ENCODE measurements at places on chromosomes 5 and 9. TPM values are rescaled to one million over a fixed set of nuclear protein-coding genes. Genes with fewer than 3 reads are reported as not detected.

Gene CCDC171
- 2.1 TPM for total RNA-seq

DNA sequence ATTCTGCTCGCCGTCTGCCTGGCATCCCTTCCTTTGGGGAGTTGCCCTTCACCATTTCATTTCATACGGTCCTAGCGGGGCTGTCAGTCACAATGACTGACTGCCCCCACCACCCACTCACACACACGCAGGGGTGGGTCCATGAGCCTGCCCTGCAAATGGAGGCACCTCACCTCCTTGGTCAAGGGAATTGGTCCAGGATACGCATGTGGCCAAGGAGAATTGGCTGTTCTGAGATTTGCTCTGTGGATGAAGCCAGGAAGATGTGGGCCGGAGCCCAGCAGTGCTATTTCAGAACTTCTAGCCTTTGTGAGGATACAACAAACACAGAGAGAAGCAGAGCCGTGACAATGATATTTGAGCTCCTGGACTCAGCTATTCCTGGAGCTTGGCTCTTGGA is 17.0 kb downstream of the C1QTNF2 start:
- DNase-seq: no peak

Gene MEIKIN
- total RNA-seq: not detected

Gene CA9
- 4.0 TPM for total RNA-seq

- DNase-seq: peak; percentile 98
These were observed 56.1 kb downstream of the MEF2C start for GRCh38 chr5:88826646-88827585.

GRCh38 chr5:6350277-6351090 is 27.9 kb downstream of the MED10 start:
- no peak for DNase-seq

DNA sequence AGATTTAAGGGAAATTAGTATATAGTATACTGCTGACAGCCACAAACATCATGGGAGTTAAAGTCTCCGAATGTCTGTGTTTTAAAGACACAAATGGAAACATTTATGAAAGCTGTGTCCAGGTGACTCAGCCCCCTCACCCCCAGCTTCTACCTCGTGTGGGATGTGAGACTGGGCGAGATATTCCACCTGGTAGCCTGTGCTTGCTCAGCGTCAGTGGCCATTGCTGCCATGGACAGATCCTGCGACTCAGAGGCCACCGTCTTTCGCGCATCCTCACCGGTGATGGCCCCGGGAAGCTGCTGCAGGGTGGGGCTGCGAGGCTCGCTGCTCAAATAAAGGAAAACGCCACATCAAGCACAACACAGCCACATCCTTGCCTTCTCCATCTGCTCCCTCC is 31.2 kb upstream of the EXOC3 start:
- DNase-seq: no peak

- DNase-seq: no peak
These were observed 28.2 kb upstream of the HAND1 start for GRCh38 chr5:154506049-154506715.

Gene HRH2
- total RNA-seq: 0.05 TPM

DNA sequence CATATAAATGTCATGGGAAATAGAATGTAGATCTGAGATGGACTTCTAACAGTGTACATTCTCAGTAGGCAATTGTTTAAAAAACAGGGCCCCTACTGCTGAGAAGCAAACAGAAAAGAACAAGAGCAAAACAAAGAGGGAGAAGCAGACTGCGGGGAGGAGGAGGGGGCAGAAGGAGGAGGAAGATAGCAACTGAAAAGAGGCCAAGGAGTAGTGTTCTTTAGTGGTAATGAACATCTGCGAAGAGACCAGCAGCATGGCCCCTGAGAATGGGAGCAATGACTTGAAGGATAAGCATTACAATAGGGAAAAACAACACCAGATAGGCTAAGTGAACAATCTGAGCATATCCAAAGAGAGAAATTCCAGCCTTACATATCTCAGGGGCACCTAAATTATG is 36.8 kb downstream of the HAPLN1 start:
- no peak for DNase-seq

GRCh38 chr5:113503146-113503545 is 10.3 kb upstream of the YTHDC2 start:
- no peak for DNase-seq

Gene CER1
- total RNA-seq: not detected

DNA sequence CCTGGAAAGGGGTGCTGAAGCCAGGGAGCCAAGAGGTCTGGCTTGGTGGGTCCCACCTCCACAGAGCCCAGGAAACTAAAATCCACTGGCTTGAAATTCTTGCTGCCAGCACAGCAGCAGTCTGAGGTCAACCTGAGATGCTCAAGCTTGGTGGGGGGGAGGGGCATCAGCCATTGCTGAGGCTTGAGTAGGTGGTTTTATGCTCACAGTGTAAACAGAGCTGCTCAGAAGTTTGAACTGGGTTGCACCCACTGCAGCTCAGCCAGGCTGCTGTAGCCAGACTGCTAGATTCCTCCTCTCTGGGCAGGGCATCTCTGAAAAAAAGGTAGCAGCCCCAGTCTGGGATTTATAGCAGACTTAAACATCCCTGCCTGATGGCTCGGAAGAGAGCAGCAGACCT is 55.5 kb upstream of the FBXL17 start:
- DNase-seq: no peak

GRCh38 chr9:37238122-37238521 is 117.7 kb downstream of the ZCCHC7 start:
- DNase-seq: no peak

- DNase-seq: no peak
These were observed 22.1 kb upstream of the PLPP6 start for GRCh38 chr9:4640027-4640426.

DNA sequence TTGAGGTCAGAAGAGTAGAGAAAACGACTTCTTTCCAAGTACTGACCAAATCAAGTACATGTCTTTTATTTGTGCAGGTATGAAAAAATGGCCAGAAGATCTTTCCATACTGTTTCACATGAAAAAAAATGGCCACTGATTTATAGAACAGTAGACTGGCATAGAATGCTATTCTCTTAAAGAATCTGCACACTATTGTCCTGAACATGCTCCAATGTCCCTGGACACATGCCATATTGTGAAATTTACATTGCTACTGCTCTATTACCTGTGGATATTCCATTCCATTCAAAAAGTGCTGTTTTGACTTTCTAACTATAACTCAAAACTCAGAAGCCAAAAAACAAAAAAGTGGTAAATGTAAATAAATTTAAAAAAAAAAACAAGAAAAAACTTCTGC is 60.6 kb downstream of the FBXL17 start:
- DNase-seq: no peak

Gene TAF11L13
- total RNA-seq: not detected

Gene SREK1IP1
- 24.8 TPM for total RNA-seq

- DNase-seq: peak; percentile 76
These were observed 3.6 kb downstream of the TMC1 start for GRCh38 chr9:72524820-72525540.

DNA sequence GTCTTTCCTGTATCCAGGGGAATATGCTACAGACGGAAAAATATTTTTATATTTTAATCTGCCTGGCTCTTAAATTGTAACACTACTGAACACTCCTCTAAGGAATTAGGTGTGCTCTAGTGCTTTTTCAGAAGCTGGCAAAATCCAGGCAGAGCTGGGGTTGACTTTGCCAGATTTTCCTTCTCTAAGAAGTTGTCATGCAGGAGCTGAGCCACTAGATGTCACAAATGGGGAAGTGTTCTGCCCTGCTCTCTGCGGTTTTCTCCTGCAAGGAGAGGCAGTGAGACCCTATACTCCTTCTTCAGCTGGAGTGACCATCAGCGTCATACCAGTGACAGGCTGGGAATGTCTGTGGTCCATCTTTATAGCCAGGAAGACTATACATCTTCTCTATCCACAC is 112.5 kb downstream of the HAPLN1 start:
- no peak for DNase-seq

DNA sequence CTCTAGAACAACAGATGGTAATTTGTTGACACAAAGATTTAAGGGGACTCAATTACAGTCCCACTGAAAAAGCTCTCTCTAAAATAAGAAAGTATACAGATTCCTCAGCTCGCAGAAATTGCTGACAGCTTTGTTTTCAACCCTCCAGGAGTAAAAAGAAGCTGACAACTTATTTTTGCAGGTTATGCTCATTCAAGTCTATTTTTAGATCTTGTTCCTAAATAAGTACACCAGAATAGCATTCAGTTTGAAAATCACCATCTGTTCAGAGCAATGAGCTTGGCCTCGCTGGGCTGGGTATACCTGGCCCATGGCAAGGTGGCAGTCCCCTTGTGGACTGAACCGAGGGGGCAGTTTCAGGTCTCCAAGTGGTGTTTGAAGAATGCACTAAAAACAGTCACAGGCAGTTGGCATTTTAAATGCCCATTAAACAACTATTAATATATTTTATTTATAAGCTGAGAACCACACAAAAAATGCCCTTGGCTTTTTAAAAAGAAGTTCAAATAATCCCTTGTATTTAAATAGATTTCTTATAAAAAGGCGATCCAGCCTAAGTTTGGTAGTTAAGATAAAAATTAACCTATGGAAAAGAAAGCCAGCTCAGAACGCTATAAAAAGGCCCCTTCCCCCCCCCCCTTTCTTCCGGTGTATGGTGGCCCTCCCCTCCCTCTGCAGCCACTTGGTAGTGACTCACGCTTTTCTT is 169.2 kb downstream of the AUH start:
- DNase-seq: no peak

Gene C9
- total RNA-seq: 0.13 TPM

Gene GLRA1
- not detected for total RNA-seq

Gene MOB3B
- total RNA-seq: 1.4 TPM

Gene SLC36A3
- not detected for total RNA-seq

Gene TMEM215
- total RNA-seq: not detected

Gene BRD3
- total RNA-seq: 20.8 TPM

- no peak for DNase-seq
These were observed 36.6 kb downstream of the SEMA4D start for GRCh38 chr9:89461265-89461664.

GRCh38 chr5:95899006-95899405 is 62.6 kb downstream of the ELL2 start:
- DNase-seq: no peak

GRCh38 chr5:56624751-56625150 is 190.6 kb upstream of the MAP3K1 start:
- DNase-seq: no peak

GRCh38 chr9:134063088-134063570 is 4.7 kb downstream of the BRD3 start:
- DNase-seq: no peak

DNA sequence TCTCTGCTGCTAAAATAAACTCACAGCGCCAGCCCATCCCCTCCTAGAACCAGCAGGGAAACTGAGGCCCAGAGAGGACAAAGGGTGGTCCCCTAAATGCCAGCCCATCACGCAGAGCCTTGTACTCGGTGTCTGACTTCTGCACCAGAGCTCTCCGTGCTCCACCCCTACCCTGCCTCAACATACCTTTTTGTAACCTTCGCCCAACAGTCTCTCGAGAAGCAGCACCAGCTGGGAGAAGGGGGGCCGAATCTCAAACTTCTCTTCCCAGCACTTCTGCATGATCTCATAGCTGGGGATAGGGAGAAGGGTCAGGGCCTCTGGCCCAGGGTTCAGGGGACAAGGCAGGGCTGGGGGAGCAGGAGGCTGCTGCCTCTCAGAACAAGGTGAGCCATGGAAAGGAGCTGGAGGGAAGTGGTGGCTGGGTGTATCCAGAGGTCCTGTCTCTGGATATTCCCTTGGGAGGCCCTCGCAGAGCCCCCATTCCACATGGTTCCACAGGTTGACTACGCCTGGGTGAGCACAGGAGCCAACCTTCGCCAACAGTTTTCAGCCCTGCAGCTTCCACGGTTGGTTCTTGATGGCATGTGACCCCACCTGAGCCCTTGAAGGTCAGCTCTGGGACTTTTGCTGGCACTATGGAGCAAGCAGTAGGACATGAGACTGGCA is 32.3 kb upstream of the CSF1R start:
- no peak for DNase-seq

- no peak for DNase-seq
These were observed 7.0 kb downstream of the HEMGN start for GRCh38 chr9:97930972-97931371.
